ENCODE measurements at places on chromosomes 11 and 22. TPM values are rescaled to one million over a fixed set of nuclear protein-coding genes. Genes with fewer than 3 reads are reported as not detected.
A peak's percentile ranks its signal among the peaks of the same experiment; 100 is the strongest.

- DNase-seq, result peak; percentile 37
Observed at GRCh38 chr22:50002791-50003190, 9.8 kb downstream of the IL17REL start.

DNA sequence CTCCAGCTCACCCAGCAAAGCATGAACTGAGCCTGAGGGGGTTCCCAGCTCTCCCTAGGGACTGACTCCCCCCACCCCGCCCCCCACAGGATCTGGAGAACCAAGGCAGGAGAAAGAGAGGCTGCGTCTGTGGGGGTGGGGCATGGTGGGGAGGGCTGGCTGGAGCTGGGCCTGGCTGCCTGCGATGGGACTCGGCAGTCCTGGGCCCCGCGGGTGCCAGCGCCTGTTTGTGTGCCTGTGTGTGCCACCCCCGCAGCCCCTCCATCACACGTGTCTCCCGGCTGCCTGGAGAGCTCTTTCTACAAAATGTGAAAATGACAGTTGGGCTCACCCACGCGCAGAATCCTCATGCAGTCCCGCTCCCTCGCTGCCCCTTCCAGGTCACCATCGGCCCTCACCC lies 46.8 kb downstream of the CACNA1I start:
- DNase-seq, result no peak

GRCh38 chr11:82996966-82997606 lies 74.6 kb downstream of the RAB30 start:
- no peak for DNase-seq

Gene BCO2
- total RNA-seq, result 15.6 TPM

Gene MIOX
- total RNA-seq, result not detected

Measured in sciatic nerve (tissue), 2 donors.